NCI-H524 (cell line): ENCODE measurements at places on chromosomes 4 and X.

GRCh38 chr4:145839151-145839550 is 99.5 kb downstream of the ZNF827 start:
- DNase-seq, result no peak

DNA sequence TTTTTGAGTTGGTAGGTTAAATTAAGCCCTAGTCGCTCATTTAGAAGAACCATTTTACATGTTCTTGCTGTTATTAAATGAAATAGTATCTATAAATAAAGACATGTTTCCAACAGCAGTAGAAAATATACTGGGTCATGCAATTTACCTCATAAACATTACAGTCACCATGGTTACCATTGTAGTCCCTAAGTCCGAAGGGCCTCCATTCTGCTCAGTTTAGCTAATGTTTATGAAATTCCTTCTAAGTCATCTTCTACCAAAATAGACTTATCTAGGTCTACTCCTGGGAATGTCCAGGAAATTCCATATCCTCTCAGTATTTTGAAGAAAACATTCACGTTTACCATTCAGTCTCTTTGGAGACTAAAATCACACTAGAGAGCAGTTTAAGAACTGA is 292.5 kb upstream of the DCAF8L1 start:
- no peak for DNase-seq

DNA sequence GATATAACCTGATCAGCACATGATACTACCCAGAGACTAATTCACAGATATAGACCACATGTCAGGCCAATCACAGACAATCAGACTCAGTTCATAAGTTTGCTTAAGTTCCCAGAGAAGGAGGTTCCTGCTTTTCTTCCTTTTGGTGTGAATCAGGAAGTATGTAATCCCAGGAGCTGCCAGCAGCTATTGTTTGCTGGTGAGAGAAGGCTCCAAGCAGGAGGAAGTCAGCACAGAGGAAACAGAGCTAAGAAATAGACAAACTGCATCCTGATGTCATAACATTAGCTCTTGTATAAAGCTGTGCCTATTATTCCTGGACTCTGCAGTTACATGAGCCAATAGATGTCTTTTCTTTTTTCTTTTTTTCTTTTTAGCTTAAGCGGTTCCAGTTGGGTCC is 50.9 kb downstream of the UCHL1 start:
- DNase-seq, result no peak

DNA sequence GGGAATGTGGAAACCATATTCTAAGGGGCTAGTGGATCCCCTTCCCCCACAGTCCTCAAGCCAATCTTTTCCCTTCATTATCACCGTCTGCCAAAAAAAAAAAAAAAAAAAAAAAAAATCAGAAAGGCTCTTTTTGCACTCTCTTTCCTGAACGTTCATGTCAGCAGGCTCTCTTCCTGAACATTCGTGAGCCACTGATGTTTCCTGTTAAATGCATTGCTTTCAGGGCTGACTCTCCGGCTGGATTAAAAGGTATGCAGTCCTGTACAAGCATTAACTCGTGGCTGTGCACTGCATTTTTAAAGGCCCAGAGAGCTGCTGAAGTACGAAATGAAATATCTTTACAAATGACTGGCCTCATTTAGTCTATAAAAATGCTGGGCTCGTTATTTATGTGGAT is 34.0 kb upstream of the TSPAN5 start:
- DNase-seq, result no peak

DNA sequence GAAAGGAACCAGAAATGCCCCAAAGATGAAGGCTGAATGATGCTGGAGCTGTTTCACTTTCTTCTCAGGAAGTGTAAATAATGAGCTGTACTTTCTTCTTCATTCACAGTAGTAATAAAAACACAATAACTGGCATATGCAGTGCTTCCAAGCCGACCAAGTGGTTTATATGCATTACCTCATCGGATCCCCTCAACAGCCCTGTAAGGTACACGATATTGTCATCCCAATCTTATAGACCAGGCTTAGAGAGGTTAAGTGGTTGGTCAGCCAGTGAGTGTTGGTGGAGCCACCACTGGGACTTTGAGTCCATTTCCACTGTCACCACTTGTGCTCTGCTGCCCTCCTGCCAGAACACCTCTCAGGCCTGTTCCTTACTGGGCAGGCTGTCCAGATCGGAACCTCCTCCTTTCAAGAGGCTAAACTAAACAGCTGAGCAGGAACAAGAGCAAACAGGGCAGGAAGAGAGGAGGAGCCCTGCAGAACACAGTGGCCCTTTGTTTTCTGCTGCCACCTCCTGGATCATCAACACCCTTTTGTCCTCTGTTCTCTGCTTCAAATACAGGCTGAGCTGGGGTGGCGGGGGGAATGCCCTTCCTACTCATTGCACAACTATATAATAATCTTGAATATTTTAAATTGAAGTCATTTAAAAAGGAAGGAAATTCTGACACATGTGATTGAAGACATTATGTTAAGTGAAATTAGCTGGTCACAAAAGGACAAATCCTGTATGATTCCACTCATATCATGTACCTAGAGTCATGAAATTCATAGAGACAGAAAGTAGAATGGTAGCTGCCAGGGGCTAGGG is 112.5 kb upstream of the ATP6AP2 start:
- peak; percentile 84 for DNase-seq

DNA sequence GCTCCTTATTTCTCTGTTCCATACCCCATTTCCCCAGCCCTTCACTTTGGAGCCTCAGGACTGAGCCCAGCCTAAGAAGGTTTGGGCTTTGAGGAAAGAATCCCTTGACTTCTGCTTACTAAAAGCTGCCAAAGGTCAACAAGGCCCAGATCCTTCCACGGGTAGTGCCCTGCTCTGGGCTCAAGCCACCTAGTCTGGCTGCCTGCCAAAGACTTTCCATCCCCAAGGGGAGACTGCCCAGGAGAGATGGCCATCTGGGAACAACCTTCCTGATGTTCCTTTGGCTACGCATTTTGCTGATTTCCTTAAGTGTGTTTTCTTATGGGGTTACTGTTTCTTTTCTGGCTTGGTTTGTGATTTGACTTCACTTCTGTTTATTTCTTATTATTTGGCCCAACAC is 49.8 kb upstream of the NDP start:
- no peak for DNase-seq

GRCh38 chr4:153809307-153809706 is 20.4 kb upstream of the SFRP2 start:
- no peak for DNase-seq

GRCh38 chr4:102168580-102168979 is 176.7 kb downstream of the SLC39A8 start:
- no peak for DNase-seq
